NCI-H1048 (cell line): ENCODE measurements at places on chromosomes 16 and 17.

GRCh38 chr16:3032624-3033023 lies 4.1 kb downstream of the BICDL2 start:
- DNase-seq, result no peak

GRCh38 chr17:79803997-79804855 lies 7.3 kb upstream of the CBX8 start:
- no peak for DNase-seq

- DNase-seq, result no peak
These were observed 58.5 kb upstream of the BCAR1 start for GRCh38 chr16:75309899-75310430.

GRCh38 chr17:76252040-76252954 lies 12.0 kb upstream of the RNF157 start:
- DNase-seq, result no peak

DNA sequence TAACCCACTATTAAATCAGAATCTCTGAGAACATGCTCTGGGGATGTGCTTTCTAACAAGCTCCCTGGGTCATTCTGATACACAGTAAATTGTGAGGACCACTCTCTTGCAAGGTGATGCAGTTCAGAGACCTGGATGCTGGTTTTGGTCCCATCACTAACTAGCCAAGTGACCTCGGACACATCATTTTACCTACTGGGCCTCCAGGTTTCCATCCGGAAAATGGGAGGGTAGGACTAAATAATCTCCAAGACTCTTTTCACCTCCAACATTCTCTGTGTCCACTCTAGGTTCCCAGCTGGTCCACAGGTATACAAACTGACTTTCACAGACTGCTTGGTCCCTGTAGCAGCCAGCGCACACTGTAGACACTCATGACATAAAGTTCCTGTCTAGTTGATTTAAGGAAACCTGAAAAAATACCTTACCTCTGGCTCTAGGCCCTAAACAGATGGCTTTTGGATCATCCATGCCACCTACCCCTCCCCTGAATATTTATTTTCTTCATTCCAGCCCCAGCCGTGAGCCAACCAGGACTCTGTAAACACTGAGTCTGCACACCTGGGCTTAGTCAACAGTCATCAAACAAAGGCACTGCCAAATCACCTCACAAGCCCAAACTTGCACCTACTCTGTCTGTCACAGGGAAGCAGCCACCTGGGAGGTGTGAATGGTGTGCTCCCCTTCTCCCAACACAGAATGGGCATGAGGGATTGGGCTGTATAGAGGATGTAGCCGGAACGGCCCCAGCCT lies 51.3 kb upstream of the MRPS23 start:
- no peak for DNase-seq

DNA sequence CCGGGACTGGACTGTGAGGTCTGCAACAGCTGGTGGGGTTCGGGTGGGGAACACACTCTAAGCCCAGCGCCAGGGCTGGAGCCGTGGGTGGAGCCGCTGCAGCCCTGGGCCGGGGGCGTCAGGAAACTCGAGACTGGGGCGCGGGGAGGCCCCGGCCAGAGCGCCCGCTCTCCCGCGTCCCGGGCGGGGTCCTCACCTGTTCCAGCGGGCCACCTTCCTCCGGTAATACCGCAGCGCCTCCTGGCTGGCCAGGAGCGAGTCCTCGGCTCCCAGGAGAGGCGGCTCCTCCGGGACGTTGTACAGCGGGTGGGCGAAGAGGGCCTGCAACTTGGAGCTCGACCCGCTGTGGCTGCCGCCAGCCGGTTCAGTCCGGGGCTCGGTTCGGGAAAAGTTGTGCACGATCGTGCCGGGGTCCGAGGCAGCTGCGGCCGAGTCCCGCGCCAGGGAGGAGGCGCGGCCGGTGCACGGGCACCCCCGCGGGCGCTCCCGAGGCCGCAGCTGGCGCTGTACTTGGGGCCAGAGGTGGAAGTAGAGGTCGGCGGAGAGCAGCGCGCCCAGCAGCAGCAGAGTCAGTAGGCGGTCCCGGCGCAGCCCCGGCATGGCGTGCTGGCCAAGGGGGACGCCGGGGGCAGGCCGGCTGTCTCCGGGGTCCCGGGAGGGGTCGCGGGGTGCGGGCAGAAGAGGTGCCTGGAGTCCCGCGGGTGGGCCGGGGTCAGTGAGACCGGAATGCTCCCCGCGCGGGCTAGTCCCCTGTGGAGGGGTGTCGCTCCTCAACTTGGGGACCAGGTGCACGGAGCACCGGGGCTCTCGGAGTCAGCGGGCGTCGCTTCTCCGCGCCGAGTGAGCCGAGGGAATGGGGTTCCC lies 868 bp downstream of the FAM20A start:
- no peak for DNase-seq

DNA sequence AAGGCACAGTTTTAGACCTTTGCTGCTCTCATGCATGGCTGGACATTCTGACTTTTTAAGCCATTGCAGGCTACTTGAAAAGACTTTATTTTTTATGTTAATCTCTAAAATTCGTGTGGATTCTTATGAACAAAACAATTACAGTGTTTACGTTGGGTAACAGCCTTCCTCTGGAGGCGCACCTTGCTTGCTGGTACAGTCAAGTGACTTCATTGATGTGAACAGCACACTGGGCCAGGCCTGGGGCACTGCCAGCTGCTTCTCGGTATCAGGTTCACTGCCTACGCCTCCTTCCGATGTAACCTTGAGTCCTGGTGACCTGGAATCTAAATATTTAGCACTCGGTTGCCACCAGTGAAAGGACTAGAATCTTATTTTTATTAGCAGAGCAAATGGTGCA lies 27.8 kb downstream of the MARCHF10 start:
- no peak for DNase-seq

DNA sequence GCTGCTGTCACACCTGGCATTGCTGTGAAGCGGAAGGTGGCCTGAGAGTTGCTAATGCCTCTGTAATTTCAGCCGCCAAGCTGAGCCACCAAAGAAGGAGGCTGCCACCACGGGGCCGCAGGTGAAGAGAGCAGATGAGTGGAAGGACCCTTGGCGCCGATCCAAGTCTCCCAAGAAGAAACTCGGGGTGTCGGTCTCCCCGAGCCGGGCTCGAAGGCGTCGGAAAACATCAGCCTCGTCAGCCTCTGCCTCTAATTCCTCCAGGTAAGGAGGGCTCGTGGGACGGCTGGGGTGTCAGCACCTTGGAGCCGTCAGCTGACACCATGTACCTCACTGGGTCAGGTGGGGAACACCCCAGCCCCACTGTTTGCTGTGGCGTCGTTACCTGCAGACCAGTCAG lies 16.2 kb upstream of the IL17C start:
- no peak for DNase-seq

- DNase-seq, result no peak
These were observed 6.7 kb downstream of the NEK8 start for GRCh38 chr17:28735242-28735722.

GRCh38 chr17:63916566-63917185 lies 2.0 kb downstream of the GH1 start:
- no peak for DNase-seq

DNA sequence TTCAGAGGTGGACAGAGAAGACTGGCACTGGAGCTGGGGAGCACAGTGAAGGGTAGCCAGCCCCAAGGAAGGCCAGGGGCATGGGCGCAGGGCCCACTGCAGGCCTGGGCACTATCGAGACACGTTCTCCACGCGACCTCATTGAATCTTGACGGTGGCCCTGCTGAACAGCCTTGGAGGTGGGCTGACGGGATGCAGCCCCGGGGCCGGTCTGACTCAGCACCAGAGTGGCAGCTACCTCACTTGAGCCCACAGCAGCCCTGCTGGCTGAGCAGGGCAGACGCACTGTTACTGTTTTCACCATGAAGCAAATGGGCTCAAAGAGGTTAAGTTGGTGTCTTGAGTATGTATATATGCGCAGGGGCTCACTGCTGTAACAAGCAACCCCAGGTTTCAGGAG lies 78.8 kb upstream of the FOXF1 start:
- no peak for DNase-seq

- DNase-seq, result no peak
These were observed 19.9 kb downstream of the DHRS7C start for GRCh38 chr17:9771465-9771864.

- no peak for DNase-seq
These were observed 12.2 kb downstream of the ATP6V0D1 start for GRCh38 chr16:67468731-67469130.

DNA sequence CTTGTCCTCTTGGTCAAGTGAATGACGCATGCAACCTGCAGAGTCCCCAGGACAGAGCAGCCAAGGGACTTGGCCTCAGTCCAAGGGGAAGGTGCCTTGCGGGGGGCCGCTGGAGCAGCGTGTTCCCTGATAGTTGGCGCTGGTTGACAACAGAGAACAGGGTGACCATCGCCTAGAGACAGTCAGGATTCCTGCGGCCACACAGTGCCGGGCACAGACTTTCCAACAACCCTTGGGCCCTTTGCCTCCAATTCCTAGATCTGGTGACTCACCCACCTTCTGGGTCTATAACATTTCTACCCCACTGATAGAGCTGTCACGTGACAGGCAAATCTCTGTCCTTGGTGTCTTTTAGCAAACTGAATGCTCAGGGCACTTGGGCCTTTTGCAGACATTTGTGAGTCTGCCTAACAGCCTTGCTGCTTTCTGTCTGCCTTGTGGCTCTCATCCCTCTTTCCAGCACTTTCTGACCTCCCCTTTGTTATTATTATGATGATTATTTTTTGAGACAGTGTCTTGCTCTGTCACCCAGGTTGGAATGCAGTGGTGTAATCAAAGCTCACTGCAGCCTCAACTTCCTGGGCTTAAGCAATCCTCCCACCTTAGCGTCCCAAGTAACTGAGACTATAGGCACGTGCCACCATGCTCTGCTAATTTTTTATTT lies 11.9 kb upstream of the TEDC2 start:
- DNase-seq, result no peak

- no peak for DNase-seq
These were observed 957 bp downstream of the OXLD1 start for GRCh38 chr17:81665205-81666091.

GRCh38 chr16:1906055-1906845 lies 12.0 kb downstream of the HS3ST6 start:
- DNase-seq, result no peak

DNA sequence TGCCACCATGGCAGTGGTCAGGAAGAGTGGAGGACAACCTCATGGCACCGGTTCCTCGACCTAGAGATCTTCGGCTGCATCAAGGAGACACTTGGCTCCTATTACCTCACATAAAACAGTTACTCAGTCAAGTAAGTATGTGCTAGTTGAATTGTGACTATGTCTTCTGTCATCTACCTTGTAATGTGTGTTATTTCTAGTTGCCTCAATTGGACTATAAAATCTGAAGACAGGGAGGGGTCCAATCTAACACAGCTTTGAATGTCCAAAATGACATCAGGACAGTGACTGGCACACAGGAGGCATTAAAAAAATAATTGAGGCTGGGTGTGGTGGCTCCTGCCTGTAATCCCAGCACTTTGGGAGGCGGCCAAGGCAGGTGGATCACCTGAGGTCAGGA lies 17.2 kb downstream of the C16orf86 start:
- DNase-seq, result no peak

DNA sequence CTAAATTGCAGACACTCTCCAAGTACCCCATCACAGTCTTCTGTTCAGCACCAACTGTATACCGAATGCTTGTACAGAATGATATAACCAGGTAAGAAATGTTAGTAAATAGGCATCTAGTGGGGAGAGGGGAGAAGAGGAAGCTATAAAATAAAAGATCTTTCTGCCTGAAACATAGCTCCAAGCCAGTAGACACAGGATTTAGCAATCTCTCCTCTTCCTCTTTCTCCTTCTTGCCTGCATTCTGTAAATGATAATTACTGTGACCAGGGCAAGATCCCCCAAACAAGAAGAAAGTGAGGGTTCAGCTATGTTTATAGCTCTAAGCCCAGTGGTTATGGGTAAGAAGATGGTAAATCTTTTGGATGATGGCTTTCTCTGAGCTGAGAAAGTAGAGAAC lies 17.9 kb downstream of the ACSM3 start:
- no peak for DNase-seq

- DNase-seq, result no peak
These were observed 64.6 kb upstream of the CRHR1 start for GRCh38 chr17:45719335-45720071.

DNA sequence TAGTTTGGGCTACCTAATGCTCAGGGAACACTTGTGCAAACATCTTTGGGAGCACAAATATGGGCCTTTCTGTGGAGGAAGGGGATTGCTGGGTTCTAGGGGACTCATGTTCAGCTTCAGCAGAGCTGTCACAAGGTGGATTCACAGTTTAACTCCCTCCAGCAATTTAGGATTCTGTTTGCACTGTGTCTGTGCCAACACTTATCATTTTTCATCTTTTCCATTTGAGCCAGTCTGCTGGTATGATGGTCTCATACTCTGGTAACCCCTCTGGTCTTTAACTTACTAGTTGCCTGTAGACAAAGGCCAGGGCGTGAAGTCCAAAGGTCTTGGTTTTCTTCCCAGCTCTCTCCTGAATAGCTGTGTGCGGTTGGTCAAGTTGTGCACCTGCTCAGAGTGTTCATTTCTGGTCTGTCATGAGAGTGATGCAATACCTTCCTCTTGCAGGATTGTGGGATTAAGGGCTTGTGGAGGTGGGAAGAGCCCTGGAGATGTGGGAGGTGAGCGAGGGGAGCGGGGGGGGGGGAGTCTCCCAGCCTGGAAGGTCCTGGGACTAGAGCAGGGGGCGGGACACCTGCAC lies 152.6 kb downstream of the CMIP start:
- DNase-seq, result no peak

GRCh38 chr17:30933966-30934365 lies 12.2 kb downstream of the ADAP2 start:
- no peak for DNase-seq

DNA sequence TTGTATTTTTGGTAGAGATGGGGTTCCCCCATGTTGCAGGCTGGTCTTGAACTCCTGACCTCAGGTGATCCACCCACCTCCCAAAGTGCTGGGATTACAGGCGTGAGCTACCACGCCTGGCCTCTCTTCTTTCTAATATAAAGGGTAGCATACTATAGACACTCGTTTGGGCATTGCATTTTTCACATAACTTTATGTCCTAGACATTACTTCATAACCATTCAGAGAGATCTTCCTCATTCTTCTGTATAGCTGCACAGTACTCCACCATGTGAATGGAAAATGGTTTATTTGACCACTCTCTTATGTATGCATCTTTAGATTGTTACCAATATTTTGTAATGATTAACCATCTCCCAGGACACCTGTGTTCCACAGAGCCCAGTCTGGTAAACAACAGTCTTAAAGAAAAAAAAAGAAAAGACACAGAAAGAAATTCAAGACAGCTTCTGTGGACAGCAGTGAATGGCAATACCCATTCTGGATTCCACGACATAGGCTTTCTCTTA lies 42.1 kb downstream of the TK2 start:
- no peak for DNase-seq

DNA sequence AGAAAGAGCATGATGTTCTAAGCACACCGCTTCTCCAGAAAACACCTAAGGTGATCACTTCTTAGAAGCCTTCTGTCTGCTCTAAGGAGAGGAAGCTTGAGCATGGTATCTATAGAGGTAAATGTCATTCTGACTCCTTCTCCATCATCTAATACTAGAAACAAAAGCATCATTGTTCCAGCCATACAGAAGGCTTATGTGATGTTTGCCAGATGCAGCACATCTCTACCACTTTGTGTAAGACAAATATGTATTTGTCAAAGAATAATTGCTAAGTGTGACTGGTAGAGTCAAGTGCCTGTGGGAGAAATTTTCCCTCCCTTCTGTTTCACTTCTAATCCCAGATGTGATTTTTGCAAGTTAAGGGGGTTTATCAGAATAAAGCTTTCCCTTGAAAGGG lies 217.1 kb downstream of the HS3ST3A1 start:
- DNase-seq, result no peak
